Activated naive CD8-positive, alpha-beta T cell treated with anti-CD3 and anti-CD28 coated beads for 36 hours (primary cell): ENCODE measurements at places on chromosomes 2 and 18. TPM values are rescaled to one million over a fixed set of nuclear protein-coding genes. Genes with fewer than 3 reads are reported as not detected.

UGT1A10 gene
- not detected for total RNA-seq

MC4R gene
- total RNA-seq, result not detected

CNRIP1 gene
- total RNA-seq, result not detected

DOK6 gene
- total RNA-seq, result not detected

ZEB2 gene
- 9.0 TPM for total RNA-seq

ANKRD29 gene
- not detected for total RNA-seq

MALL gene
- total RNA-seq, result 0.35 TPM

LYPD6B gene
- total RNA-seq, result not detected

OR6B2 gene
- total RNA-seq, result not detected

BIN1 gene
- 101 TPM for total RNA-seq

DNAH7 gene
- total RNA-seq, result 0.18 TPM

DNA sequence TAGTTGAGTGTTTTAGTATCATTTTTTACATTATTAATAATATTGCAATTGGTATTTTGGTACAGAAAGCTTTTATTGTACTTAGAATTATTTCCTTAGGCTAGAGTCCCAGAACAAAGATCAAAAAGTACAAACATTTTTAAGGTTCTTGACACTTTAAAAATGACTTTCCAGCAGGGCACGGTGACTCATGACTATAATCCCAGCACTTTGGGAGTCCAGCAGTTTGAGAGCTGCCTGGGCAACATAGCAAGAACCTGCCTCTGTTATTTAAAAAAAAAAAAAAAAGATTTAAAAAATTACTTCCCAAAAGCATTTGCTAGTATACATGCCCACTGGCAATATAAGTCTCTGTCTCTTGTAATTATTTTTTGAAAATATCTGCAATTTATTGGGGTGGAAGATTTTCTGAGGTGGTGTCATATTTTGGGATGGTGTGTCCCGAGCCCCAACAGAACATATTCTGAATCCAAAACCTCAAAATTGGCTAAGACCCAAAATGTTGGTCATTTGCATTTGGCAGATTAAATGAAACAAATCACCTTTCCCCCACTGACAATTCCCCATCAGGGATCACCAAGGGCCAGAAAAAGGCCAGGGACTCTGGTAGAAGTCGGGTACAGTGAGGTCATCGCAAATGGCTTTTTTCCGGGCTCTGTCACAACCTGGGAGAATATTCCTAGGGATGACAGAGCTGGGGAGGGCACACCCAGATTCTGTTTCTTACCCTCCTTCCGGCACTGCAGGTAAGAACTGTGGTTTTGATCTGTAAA lies 42.1 kb downstream of the NIFK start:
- no peaks in the 10 kb centered on the region for H3K36me3 ChIP-seq
- no peak overlapping the region for H3K27ac ChIP-seq
- H3K4me1 ChIP-seq, result peaks cover 10% of the 10 kb centered on the region
- H3K27me3 ChIP-seq, result no peaks in the 10 kb centered on the region

DNA sequence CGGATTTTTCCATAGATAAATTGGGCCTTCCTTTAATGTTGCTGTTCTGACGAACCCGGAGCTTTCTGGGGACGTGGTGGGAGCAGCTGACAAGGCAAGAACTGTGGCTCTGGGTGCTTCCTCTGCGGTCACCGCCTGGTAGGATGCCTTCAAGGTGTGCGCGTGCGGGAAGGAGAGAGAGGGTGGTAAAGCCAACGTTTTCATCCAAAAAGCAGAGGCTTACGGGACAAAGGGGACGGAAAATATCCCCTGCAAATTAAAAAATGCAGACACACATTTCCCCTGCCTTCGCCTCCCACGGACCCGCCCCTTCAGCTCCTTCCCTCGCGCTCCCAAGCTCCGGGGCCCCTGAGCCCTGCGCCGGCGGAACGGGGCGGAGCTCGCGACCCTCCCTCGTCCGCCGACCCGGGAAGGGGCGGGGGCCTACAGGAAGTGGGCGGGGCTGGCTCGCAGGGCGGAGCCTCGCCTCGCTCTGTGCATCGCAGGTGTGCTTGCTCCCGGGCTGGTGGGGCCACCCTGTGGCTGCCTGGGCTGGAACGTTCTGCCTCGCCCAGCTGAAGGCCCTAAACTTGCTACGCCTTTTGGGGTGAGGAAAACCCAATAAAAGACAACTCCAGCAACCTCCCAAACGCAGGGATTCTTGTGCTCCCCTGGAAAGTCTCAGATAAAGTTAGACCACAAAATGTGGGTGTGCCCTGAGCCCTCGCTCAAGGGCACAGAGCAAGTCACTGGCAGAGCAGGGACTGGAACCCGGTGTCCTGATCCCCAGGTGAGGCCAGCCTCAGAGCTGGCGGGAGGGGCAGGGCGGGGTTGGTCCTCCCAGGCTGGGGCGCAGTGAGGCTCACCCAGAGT lies 25.4 kb upstream of the SLC66A3 start:
- DNase-seq, result peak; percentile 78
- H3K4me3 ChIP-seq, result peak overlapping the region; percentile 71
- peak overlapping the region; percentile 42 for H3K27ac ChIP-seq
- H3K36me3 ChIP-seq, result no peaks in the 10 kb centered on the region
- peaks cover 14% of the 10 kb centered on the region for H3K4me1 ChIP-seq

- no peak overlapping the region for H3K4me3 ChIP-seq
- peaks cover 10% of the 10 kb centered on the region for H3K27me3 ChIP-seq
- no peak overlapping the region for H3K27ac ChIP-seq
- H3K36me3 ChIP-seq, result no peaks in the 10 kb centered on the region
- no peak for DNase-seq
Observed at GRCh38 chr2:98390571-98391476, 44.6 kb downstream of the CNGA3 start.

GRCh38 chr2:238163481-238164198 lies 4.9 kb downstream of the ERFE start:
- no peak overlapping the region for H3K27ac ChIP-seq
- H3K27me3 ChIP-seq, result peaks cover 43% of the 10 kb centered on the region
- DNase-seq, result no peak

DNA sequence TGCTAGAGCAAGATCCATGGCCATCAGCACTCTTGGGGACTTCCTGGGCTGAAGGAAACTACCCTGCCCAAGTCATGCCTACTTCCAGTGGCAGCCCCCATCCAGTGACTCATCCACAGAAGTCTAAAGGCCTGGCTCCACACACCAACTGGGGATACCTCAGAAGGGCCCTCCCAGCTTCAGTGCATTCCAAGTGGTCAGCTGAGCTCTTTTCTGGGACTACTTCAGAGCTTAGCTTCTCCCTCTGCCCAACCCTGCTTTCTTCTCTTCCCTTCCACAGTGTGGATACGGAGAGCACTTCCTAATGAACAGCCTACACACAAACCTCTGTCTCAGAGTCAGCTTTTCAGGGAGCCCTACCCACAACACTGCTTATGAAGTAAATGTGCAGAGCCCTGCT lies 66.5 kb downstream of the CLHC1 start:
- no peaks in the 10 kb centered on the region for H3K36me3 ChIP-seq
- H3K27me3 ChIP-seq, result no peaks in the 10 kb centered on the region
- no peak for DNase-seq
- peaks cover 6% of the 10 kb centered on the region for H3K4me1 ChIP-seq
- no peak overlapping the region for H3K27ac ChIP-seq

DNA sequence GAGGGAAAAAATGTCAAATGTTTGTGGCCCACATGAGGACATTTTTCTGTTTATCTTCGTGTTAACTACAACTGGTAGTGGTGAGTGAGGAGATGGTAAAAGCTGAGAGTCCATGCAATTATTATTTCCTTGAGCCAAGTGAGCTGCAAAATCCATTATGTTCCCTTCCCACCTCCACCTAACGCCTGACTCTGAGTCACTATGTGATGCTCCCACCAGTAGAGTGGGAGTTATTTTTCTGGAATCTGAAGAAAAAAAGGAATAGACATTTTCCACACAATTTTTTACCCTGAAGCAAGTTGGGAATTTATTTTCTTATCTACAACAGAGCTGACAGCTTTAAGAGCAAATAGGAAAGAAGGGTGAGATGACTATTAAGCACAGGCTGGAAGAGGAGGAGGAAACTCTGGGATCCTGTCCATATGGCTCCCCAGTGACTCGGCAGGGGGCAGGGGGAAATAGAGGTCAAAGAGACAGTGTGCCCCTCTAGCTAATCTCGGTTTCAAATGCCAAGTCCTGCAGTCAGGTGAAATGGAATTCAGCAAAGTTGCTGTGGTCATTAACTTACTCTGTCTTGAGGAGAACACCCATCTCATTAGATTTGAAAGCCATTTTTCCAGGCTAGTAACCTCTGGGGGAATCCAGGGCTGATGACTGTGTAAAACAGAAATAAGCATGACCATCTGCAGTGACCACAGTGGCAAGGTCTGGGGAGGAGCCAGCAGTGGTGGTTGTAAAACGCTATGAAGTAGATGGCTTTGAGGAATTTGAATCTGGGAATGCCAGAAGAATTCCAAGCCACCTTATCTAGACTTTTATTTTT lies 463.9 kb downstream of the STK39 start:
- no peaks in the 10 kb centered on the region for H3K36me3 ChIP-seq
- no peak overlapping the region for H3K27ac ChIP-seq
- no peaks in the 10 kb centered on the region for H3K27me3 ChIP-seq
- H3K4me1 ChIP-seq, result no peaks in the 10 kb centered on the region

DNA sequence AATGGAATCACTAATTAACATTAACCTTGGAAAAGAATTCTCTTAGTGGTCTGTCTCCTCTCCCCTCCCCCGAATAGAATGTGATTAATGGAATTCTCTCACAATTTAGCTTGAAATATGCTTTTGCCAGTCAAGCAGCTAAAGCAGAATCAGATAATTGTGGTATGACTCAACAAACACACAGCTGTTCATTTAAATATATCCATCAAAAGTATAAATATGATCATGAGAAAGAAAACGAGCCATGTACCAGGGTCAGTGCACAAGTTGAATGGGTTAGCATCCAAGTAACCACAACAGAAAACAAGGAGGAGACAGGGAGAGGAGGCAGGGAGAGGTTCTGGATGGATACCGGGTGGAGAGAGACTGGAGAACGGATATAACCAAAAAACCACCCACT lies 66.9 kb downstream of the ACVR1 start:
- no peak overlapping the region for H3K4me3 ChIP-seq
- H3K36me3 ChIP-seq, result peaks cover 18% of the 10 kb centered on the region
- peaks cover 9% of the 10 kb centered on the region for H3K4me1 ChIP-seq
- H3K27me3 ChIP-seq, result no peaks in the 10 kb centered on the region

GRCh38 chr2:111947219-111947618 lies 48.8 kb downstream of the MERTK start:
- no peaks in the 10 kb centered on the region for H3K36me3 ChIP-seq
- no peak overlapping the region for H3K27ac ChIP-seq

GRCh38 chr2:108829578-108830310 lies 43.2 kb downstream of the CCDC138 start:
- DNase-seq, result no peak
- peaks cover 11% of the 10 kb centered on the region for H3K36me3 ChIP-seq
- no peak overlapping the region for H3K4me3 ChIP-seq
- no peak overlapping the region for H3K27ac ChIP-seq
- H3K27me3 ChIP-seq, result no peaks in the 10 kb centered on the region

DNA sequence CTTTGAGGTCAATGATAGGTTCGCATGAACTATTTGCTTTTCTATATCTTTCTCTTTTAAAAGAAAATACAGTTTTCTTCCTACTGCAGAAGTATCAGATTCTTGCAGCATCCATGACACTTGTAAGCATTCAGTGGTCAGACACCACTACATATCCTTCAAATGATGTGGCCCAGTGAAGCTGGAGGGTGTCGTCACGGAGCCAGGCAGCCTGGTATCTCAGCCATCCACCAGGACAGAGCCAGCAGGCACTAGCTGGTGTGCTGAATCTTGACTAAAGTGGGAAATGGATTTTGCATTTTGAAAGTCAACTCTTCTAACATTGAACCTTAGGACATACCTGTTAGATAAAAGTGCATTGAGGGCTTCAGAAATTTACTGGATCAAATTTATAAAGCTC lies 5.4 kb downstream of the KLHL14 start:
- H3K36me3 ChIP-seq, result no peaks in the 10 kb centered on the region
- DNase-seq, result no peak
- peaks cover 2% of the 10 kb centered on the region for H3K4me1 ChIP-seq

DNA sequence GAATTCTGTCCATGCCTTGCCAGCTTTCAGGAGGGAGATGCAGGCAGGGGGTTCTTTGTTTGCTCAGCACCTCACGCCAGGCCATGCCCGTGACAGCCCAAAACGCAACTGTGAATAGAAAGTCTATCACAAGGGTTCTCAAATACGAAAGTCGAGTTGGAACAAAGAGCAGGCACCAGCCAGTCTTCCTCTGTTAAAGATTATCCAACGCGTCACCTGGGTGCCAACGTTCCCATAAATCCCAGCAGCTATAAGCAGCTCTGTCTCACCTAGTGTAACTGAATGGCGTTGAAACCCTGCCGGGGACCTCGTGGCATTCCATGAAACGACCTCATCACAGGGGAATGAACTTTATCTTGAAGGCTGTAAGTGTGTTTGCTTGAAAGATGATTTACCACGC lies 84.8 kb upstream of the GATA6 start:
- no peaks in the 10 kb centered on the region for H3K36me3 ChIP-seq
- peaks cover 7% of the 10 kb centered on the region for H3K27me3 ChIP-seq
- no peaks in the 10 kb centered on the region for H3K4me1 ChIP-seq
- no peak for DNase-seq
- no peak overlapping the region for H3K4me3 ChIP-seq
